T-helper 17 cell (primary cell): ENCODE measurements at places on chromosomes 6 and 20.

DNA sequence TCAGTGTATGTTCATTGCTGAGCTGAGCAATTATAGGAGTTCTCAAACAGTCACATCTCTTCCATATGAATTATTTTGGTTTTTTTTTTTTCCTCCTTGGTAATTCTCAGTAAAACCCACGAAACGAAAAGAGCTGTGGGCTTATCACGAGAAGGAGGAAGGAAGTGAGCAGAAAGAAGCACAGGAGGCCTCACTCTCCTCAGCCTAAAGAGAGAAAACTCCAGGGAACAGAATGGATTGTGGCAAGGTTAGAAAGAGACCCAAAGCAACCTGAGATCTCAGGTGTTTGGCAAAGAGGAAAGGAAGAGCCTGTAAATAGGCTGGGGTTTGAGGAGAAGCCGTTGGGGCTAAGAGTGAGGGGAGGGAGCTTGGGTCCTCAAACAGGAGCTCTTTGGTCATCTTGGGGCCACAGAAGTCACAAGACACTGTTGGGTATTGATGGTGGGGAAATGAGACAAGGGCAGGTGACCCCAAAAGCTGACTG is 67.8 kb upstream of the CITED2 start:
- H3K4me3 ChIP-seq, result no peak overlapping the region
- no peaks in the 10 kb centered on the region for H3K27me3 ChIP-seq
- peaks cover 6% of the 10 kb centered on the region for H3K4me1 ChIP-seq
- H3K36me3 ChIP-seq, result peaks cover 3% of the 10 kb centered on the region
- no peak overlapping the region for H3K27ac ChIP-seq
- DNase-seq, result no peak

GRCh38 chr6:86822747-86823146 is 114.6 kb upstream of the HTR1E start:
- no peak overlapping the region for H3K4me3 ChIP-seq
- no peaks in the 10 kb centered on the region for H3K27me3 ChIP-seq
- no peak for DNase-seq
- H3K36me3 ChIP-seq, result no peaks in the 10 kb centered on the region

DNA sequence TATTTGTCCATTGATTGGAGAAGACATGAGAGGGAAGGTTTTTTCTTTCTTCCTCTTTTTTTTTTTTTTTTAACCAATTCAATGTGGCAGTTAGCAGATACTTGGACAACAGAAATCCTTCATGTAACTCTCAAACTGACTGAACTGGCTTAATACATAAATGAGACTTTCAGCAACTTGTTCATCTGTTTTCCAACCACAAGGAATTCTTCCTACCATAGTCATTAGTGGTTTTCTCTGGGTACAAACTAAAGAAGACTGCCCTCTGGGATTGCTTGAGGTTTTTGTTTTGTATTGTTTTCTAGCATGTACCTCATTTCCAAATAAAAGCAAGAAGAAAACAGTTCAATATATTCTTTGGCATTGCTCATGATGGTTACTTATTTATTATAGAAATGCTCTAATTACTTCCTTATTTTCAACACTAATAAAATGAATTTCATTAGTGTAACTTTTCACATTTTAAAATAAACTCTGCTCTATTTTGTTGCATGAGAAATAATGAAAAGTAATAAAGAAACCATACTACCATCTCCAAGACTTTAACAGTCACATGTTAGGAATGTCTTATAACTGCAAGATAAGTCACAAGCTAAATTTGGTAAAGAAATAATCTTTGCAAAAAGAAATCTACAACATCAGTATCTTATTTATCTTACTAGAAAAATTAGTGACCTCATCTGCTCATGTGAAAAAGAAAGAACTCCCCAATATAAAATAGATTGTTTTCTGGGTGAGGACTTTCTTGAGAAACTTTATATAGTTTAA is 52.0 kb downstream of the ME1 start:
- no peak overlapping the region for H3K27ac ChIP-seq
- H3K4me3 ChIP-seq, result no peak overlapping the region
- no peaks in the 10 kb centered on the region for H3K36me3 ChIP-seq
- H3K27me3 ChIP-seq, result no peaks in the 10 kb centered on the region
- no peak for DNase-seq

DNA sequence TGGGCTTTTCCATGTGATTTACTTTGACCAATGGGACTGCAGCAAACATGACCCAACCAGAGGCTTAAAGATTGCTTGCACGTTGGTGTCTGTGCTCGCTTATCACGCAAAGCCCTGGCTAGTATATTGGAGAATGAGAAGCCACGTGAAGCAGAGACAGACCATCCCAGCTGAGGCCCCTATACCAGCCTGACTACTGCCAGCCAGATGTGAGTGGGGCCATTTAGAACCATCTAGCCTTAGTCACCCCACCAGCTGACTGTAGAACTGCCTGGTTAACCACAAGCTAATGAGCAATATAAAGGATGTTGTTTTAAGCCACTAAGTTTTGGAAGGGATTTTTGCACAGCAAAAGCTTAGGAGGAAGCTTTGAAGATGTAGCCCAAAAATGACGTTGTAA is 74.5 kb downstream of the MACROD2 start:
- no peaks in the 10 kb centered on the region for H3K36me3 ChIP-seq
- H3K27me3 ChIP-seq, result no peaks in the 10 kb centered on the region
- no peak for DNase-seq
- no peaks in the 10 kb centered on the region for H3K4me1 ChIP-seq

- H3K27ac ChIP-seq, result no peak overlapping the region
- no peaks in the 10 kb centered on the region for H3K36me3 ChIP-seq
- no peak overlapping the region for H3K4me3 ChIP-seq
- DNase-seq, result no peak
- peaks cover 16% of the 10 kb centered on the region for H3K27me3 ChIP-seq
Measured at GRCh38 chr6:4568138-4568537, 208.1 kb upstream of the CDYL start.

GRCh38 chr20:59696476-59696875 is 92.1 kb downstream of the PHACTR3 start:
- DNase-seq, result no peak
- H3K27ac ChIP-seq, result no peak overlapping the region

- H3K36me3 ChIP-seq, result peaks cover 13% of the 10 kb centered on the region
- H3K4me1 ChIP-seq, result peaks cover 23% of the 10 kb centered on the region
- H3K27me3 ChIP-seq, result no peaks in the 10 kb centered on the region
- DNase-seq, result no peak
Measured at GRCh38 chr20:17657079-17657825, 24.8 kb downstream of the RRBP1 start.
